ENCODE measurements at places on chromosomes 3 and 15. TPM values are rescaled to one million over a fixed set of nuclear protein-coding genes. Genes with fewer than 3 reads are reported as not detected.
A peak's percentile ranks its signal among the peaks of the same experiment; 100 is the strongest.

- peaks cover 23% of the 10 kb centered on the region for H3K27me3 ChIP-seq
- H3K4me1 ChIP-seq, result peaks cover 2% of the 10 kb centered on the region
- no peaks in the 10 kb centered on the region for H3K36me3 ChIP-seq
- no peak for DNase-seq
These were observed 295.3 kb downstream of the TLE3 start for GRCh38 chr15:69802432-69802831.

- H3K27me3 ChIP-seq, result no peaks in the 10 kb centered on the region
- no peak overlapping the region for H3K27ac ChIP-seq
- peaks cover 61% of the 10 kb centered on the region for H3K36me3 ChIP-seq
- peaks cover 7% of the 10 kb centered on the region for H3K4me1 ChIP-seq
- H3K4me3 ChIP-seq, result no peak overlapping the region
These were observed 23.9 kb downstream of the PLXNB1 start for GRCh38 chr3:48405971-48406370.

DNA sequence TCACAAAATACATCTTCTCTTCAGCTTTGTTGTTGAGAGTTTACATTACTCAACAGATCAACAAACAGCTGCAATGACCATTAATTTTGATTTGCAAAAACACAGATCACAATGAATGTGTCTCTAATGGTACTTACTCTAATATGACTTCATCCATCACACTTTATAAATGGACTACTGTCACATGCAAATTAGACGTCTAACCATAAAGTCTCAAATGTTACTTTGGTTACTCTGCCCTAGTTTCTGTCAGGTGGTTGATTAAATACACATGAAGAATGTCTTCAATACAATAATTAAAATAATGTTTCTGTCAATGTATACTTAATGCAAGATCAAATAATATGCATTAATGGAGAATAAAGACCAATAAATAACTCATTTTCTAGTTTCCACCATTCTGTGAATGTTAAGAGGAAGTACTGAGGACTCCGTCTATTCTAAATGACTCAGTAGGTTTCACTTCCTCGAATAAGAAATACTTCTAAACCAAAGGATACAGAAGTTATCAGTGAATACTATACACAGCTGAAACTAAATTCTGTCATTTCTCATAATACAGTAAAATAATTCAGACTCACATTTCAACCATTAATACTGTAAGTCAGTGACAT is 145.8 kb downstream of the CBLB start:
- H3K36me3 ChIP-seq, result peaks cover 10% of the 10 kb centered on the region
- DNase-seq, result no peak
- no peak overlapping the region for H3K27ac ChIP-seq

DNA sequence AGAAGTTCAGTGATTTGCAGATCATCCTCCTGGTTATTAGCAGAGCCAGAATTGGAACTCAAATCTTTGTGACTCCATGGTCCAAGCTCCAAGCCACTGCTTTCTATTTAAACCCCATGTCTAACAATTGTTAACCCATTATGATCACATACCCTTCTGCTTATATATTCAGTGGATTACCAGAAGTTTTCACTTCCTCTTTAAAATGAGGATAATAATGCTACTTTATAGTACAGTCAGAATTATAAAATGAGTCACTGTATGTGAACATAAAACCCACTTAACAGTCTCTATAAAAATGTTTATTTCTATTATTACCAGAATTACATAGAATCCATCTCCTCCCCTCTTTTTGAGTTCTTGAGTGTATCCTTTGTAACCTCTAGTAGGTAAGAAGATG is 550.7 kb upstream of the DPPA4 start:
- H3K27ac ChIP-seq, result no peak overlapping the region
- no peak overlapping the region for H3K4me3 ChIP-seq
- no peak for DNase-seq
- no peaks in the 10 kb centered on the region for H3K4me1 ChIP-seq
- H3K27me3 ChIP-seq, result no peaks in the 10 kb centered on the region
- no peaks in the 10 kb centered on the region for H3K36me3 ChIP-seq

DNA sequence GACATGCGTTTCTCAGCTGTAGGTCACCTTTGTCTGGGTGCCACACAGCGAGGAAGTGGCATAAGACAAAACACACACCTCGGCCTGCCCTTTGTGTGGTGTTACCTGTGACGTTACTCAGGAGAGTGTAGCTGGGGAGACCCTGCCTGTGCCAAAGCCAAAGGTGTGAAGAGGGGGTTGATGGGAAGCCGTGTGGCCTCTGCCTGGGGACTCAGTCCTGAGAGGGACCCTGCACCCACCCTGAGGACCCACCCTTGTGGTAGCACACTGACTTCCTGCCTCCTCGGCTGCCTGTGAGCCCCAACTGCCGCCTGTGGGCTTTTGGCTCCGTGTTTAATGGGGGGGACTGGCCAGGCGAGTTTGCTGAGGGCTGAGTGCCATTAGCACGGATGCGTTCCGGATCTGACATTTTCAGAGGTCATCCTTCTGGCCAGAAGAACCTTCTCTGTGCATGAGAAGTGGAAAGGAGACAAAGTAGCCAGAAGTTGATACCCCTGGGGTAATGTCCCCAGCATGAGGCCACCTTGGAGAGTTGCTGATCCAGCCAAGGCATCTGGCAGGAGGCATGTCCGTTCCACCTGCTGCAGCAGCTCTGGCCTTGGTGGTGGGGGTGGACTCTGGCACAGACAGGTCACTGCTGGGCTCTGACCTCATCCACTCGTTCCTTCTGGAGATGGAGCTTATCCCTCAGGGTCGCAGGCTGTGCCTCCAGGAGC is 51.8 kb upstream of the FURIN start:
- no peak for DNase-seq
- no peak overlapping the region for H3K27ac ChIP-seq
- H3K4me1 ChIP-seq, result peaks cover 4% of the 10 kb centered on the region
- no peaks in the 10 kb centered on the region for H3K27me3 ChIP-seq
- H3K36me3 ChIP-seq, result no peaks in the 10 kb centered on the region

DNA sequence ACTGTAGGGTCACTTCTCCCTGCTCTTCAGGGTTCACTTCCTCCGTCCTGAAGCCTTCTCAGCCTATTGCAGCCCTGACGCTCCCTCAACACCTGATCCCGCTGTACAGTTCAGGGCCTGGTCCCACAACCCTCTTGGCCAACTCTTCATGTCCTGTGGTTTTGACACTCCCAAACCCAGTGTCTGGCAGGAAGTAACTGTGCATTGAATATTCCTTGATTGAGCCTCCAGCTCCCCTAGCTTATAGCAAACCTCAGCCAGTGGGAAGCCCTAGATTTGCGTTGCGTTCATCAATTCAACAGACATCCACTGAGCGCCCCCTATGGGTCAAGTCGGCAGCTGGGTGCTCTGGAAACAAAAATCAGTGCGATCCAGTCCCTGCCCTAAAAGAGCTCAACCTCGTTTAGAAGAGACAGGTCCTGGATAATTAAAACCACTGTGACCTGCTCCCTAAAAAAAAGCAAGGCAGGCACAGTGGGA is 13.5 kb downstream of the UBAP1L start:
- no peaks in the 10 kb centered on the region for H3K4me1 ChIP-seq
- no peak overlapping the region for H3K4me3 ChIP-seq
- peaks cover 43% of the 10 kb centered on the region for H3K36me3 ChIP-seq

DNA sequence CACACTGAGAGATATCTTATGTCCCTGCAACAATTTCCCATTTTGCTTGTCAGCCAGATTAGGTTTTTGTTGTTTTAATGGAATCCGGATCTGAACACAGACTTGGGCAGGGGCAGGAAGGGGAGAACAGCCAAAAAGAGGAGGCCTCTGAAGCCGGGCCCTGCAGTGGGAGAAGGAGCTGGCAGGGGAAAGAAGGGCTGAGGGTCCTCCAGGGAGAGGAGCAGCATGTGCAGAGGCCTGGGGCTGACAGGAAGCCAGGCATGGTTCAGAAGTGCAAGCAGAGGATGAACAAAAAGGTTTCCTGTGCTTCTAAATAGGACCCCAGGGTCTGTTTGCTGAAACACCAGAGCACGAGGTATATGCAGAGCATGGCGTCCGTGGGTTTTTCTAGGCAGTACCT is 49.1 kb upstream of the POMGNT2 start:
- DNase-seq, result no peak
- no peak overlapping the region for H3K4me3 ChIP-seq
- H3K27me3 ChIP-seq, result peaks cover 12% of the 10 kb centered on the region
- H3K36me3 ChIP-seq, result no peaks in the 10 kb centered on the region
- H3K4me1 ChIP-seq, result peaks cover 5% of the 10 kb centered on the region

- no peak for DNase-seq
- no peak overlapping the region for H3K27ac ChIP-seq
- no peaks in the 10 kb centered on the region for H3K36me3 ChIP-seq
- no peaks in the 10 kb centered on the region for H3K4me1 ChIP-seq
- no peak overlapping the region for H3K4me3 ChIP-seq
- no peaks in the 10 kb centered on the region for H3K27me3 ChIP-seq
These were observed 339.2 kb upstream of the ONECUT1 start for GRCh38 chr15:53129121-53129904.

- peak; percentile 20 for DNase-seq
- H3K4me1 ChIP-seq, result peaks cover 14% of the 10 kb centered on the region
- no peaks in the 10 kb centered on the region for H3K27me3 ChIP-seq
- H3K36me3 ChIP-seq, result peaks cover 20% of the 10 kb centered on the region
These were observed 55.4 kb downstream of the SETD2 start for GRCh38 chr3:47108546-47108945.

DNA sequence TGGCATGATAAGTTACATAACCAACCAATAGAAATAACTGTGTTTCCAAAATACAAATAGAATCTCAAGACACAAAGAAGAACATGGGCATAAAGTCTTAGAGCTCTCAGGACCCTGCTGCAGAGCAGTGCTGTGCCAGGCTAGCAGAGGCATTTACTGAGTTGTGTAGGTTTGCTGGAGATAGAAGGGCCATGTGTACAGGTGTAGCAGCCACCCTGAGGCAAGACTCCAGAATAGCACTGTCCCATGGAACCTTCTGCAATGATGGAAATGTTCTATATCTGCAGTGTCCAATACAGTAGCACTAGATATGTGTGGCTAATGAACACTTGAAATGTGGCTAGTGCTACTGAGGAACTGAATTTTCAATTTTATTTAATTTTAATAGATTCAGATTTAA is 267.0 kb upstream of the UMPS start:
- no peak overlapping the region for H3K27ac ChIP-seq
- H3K27me3 ChIP-seq, result peaks cover 12% of the 10 kb centered on the region
- H3K4me1 ChIP-seq, result no peaks in the 10 kb centered on the region
- peaks cover 2% of the 10 kb centered on the region for H3K36me3 ChIP-seq

GRCh38 chr3:114427285-114428043 is 133.6 kb downstream of the TIGIT start:
- H3K4me1 ChIP-seq, result no peaks in the 10 kb centered on the region
- H3K27ac ChIP-seq, result no peak overlapping the region
- H3K27me3 ChIP-seq, result no peaks in the 10 kb centered on the region

DNA sequence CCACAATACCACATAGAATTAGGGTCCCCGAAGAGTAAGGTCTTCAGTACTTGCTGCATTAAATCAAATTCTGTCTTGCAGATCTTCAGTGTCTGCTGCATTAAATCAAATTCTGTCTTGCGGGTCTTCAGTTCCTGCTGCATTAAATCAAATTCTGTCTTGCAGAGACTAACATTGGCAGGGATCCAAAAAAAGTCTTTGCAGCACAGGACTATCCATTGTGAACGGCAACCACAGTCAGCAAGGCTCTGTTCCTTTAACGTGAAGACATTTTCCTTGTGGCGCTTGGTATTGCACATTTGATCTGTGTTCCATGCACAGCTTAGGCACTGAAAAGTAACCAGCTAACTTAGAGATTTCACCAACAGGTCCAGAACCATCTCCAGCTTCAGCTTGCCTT is 46.8 kb upstream of the POMGNT2 start:
- H3K4me1 ChIP-seq, result peaks cover 5% of the 10 kb centered on the region
- peaks cover 14% of the 10 kb centered on the region for H3K27me3 ChIP-seq
- H3K36me3 ChIP-seq, result no peaks in the 10 kb centered on the region
- no peak overlapping the region for H3K27ac ChIP-seq
- no peak for DNase-seq

GRCh38 chr3:23952646-23953045 is 7.6 kb downstream of the NR1D2 start:
- no peak overlapping the region for H3K27ac ChIP-seq
- H3K4me1 ChIP-seq, result peaks cover 9% of the 10 kb centered on the region
- H3K27me3 ChIP-seq, result no peaks in the 10 kb centered on the region
- no peak overlapping the region for H3K4me3 ChIP-seq

DNA sequence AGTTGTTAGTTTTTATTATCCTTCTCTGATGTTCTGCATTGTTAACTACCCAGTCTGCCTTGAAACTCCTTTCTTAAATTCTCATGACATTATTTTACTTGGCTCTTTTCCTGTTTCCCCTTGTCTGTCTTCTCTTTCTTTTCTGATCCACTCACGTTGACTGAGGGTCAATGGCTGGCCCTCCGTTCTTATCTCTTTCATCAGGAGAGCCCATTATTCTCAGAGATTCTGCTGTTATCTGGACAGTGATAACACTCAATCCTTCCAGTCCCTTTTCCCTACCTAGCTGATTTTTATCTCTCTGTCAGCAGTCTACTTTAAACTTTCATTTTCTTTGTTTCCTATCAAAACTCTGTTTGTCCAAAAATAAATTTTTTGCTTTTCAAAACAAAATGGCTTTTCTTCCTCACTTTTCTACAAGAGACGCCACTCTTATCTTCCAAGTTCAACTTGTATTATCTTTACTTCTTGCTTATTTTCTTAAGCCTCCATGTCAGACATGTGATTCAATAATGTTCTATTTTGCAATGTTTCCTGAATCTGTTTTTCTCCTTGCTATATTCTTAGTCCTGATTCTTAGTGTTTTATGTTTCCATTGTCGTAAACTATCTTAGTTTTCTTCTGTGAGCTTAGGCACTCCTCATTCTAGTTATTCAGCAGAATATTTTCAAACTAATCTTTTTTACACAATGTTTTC is 120.2 kb downstream of the NEDD4 start:
- H3K27me3 ChIP-seq, result no peaks in the 10 kb centered on the region
- no peaks in the 10 kb centered on the region for H3K36me3 ChIP-seq
- peak overlapping the region; percentile 33 for H3K27ac ChIP-seq
- H3K4me1 ChIP-seq, result peaks cover 4% of the 10 kb centered on the region
- H3K4me3 ChIP-seq, result no peak overlapping the region

DNA sequence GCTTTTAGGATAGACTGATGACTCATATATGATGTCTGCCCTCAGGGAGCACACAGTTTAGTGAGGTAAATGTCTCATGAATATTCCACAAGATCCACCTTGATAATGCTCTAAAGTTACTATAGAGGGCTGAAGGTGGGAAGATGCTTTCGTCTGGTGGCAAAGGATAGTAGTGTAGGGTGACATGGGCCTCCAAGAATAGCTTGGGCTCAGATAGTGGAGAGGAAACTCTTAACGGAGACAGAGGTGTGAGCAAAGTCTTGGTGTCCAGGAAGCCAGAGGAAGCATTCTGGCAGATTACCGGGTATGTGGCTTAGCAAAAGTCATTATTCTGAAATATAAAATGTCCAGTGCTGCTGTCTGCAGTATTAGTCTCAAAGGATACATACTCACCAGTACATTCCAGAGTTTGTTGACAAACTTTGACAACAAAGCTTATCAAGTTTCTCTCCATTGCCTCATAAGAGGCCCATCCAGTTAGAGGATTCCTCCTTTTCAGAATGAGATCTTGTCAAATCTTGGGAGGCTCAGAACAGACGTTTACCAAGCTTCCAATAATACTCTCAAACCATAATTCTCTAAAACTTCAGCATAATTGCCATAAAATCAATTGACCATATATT is 316.7 kb downstream of the LPP start:
- no peak overlapping the region for H3K4me3 ChIP-seq
- H3K36me3 ChIP-seq, result peaks cover 7% of the 10 kb centered on the region
- no peak for DNase-seq
- peaks cover 6% of the 10 kb centered on the region for H3K4me1 ChIP-seq
- H3K27ac ChIP-seq, result no peak overlapping the region
- no peaks in the 10 kb centered on the region for H3K27me3 ChIP-seq

Gene SLC35G2
- total RNA-seq, result 8.6 TPM

Gene TAGLN3
- total RNA-seq, result 3.2 TPM

Data from IMR-90 (cell line).